ENCODE measurements at places on chromosomes 1 and 21.

- DNase-seq: no peak
Observed at GRCh38 chr21:45560106-45561021, 18.1 kb upstream of the SLC19A1 start.

GRCh38 chr1:25701030-25701785 is 84.6 kb downstream of the MAN1C1 start:
- DNase-seq: no peak

DNA sequence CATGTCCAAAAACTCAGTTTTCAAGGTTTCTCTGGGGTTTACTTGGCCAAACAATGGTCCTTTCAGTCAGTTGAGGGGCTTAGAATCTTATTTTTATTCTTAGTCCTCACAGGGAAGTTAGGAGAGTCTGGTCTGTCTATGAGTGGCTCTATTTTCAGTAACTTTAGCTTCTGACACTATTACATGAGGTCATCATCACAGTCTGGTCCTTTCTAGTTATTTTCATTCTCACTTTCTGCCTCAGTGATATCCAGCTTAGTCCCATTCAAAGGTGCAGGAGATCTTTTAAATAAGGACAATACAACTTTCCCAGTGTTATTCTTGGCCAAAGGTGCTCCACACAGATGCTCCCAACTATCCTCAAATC is 30.0 kb upstream of the FGGY start:
- DNase-seq: no peak

- DNase-seq: peak; percentile 77
Observed at GRCh38 chr1:52842643-52843310, at the start of gene ZYG11A. TSS of gene ZYG11A (plus strand) at chr1:52842760. CDS start at chr1:52842884, 124 bp downstream.

GRCh38 chr1:204295671-204296070 is 64.1 kb downstream of the PLEKHA6 start:
- peak; percentile 66 for DNase-seq

DNA sequence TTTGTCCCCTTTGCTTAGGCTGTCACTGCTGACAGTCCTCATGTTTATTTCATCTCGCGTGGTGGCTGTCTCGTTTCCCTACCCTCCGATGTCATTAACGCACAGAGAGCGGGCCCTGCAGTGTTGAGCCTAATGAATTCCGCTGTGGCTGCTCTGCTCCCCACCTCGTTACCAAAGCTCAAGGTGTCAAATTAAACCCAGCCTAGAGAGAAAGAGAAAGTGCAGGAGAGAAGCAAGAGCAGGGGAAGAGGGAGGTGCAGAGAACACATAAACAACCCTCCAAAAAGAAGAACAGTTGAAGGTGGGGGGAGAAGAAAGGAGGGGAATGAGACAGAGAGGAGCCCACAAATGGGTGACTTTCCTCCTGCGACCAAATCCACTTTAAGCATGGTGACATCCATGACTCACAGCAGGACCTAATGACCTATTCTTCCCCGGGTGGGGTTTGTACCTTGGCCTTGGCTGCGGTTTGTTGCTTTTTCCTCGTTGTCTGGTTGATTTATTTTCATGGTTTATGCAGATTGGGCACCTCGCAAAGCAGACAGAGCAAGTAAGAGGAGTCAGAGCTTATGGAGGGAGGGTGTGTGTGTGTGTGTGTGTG is 92.5 kb downstream of the PBX1 start:
- DNase-seq: no peak

DNA sequence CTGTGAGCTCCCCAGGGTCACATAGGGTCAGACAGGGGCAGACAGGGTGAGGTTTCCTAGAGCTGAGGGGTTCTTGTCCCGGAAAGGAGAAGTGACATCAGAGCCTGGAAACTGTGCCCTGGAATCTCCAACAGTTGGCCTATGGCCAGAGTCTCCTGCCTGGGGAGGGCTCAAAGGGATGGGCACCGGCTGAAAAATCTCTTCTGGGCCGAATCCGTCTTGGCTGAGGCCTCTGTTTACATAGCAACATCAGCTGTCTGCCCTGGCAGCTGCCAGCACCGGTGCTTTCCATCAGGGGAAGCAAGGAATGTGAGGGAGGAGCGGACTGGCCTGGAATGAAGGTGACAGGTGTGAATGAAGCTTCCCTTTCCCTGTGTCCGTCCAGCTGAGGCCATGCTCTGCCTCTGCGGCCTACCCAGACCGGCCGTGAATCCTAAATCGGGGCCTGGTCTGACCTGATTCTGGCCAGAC is 30.7 kb downstream of the VASH2 start:
- DNase-seq: peak; percentile 81

GRCh38 chr1:155951753-155952504 is 10.5 kb downstream of the RXFP4 start:
- no peak for DNase-seq

GRCh38 chr1:70718086-70718630 is 307.1 kb downstream of the CTH start:
- DNase-seq: no peak

DNA sequence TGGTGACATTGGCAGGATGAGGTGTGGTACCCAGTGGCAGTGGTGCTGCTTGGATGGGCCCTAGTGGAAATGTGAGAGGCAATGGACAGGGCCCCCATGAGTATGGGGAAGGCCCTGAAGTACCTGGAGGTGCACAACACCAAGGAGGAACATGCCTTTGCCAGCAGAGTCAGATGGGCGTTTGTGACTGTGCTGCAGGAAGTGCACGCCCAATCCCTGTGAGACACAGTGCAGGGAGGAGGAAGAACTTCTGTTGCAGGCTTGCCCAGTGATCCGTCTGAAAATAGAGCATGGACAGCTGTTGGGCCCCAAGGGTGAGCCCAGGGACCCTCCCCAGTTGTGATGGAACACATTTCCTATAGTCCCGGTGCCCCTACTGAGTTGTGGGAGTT is 42.7 kb downstream of the GJA5 start:
- DNase-seq: no peak

- DNase-seq: no peak
Observed at GRCh38 chr1:152869808-152870419, 8.2 kb upstream of the SMCP start.

DNA sequence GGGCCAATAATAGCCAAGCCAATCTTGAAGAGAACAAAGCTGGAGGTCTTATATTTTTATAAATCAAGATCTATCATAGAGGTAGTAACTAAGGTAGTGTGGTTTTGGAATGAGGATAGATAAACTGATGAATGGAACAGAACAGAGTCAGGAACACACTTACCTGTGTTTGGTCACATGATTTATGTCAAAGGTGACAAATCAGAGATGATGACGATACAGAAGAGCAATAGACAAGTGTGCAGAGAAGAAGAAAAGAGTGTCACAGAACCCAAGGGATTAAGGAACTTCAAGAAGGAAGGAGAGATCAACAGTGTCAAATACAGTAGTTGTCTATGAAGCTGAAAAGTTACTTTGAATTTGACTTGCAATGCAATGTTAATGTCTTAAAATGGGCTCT is 16.1 kb upstream of the CD34 start:
- DNase-seq: no peak

DNA sequence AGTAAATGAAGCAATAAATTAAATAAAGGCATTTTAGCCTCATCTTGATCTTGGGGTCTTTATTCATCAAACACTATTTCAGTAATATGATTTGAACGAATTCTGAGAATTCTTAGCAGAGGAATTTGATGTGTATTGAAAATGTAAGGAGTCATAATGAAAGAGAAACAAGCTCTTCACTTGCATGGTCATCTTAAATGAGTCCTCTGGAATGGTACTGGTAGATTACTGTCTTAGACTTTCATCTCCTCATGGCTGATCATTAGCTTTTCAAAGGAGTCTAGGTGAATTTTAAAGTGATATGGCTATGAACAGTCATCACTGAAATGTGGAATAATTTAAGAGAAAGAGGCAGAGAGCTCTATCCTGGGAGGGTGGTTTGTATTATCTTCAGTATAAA is 30.0 kb downstream of the PRRC2C start:
- DNase-seq: no peak

- DNase-seq: peak; percentile 47
Observed at GRCh38 chr1:56227886-56228285, 351.5 kb downstream of the PLPP3 start.

DNA sequence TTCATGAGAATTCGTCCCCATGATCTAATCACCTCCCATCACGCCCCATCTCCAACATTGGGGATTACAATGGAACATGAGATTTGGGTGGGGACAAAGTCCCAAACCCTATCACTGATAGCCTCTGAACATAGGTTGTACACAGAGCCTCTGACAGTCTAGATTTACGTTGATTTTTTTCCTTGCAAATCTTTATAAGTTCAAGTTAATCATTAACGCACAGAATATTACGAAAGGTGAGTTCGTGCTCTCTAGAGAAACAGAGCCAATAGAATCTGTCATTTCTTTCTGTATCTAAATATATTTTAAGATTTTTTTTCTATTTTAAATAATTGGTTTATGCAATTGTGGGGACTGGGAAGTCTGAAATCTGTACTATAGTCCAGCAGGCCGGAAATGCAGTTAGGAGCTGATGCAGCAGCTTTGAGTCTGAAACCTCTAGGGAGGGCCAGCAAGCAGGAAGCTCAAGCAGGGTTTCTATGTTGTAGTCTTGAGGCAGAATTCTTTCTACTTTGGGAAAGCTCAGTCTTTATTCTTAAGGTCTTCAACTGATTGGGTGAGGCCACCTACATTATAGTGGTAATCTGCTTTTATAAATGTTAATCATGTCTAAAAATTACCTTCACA is 61.0 kb downstream of the SELENOF start:
- no peak for DNase-seq

DNA sequence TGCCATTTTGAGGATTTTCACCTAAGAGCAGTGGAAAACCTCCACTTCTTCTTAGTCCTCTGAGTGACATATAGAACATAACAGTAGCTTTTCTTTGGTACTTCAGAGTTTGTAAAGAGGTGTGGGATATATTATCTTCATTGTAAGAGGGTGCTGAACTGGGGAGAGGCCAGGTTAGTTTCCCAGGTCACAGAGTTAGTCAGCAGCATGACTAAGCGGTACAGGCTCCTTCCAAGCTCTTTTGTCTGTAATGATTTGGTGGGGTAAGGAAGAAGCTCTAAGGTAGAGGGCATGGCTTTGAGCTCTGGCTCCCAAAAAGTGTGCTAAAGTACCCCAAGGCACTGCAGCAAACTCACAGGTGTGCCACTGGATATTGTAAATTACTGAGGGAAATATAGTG is 325.0 kb upstream of the PLXNA2 start:
- no peak for DNase-seq

- no peak for DNase-seq
Observed at GRCh38 chr1:9561429-9561828, 22.2 kb downstream of the SLC25A33 start.

GRCh38 chr1:177825276-177825901 is 144.5 kb downstream of the SEC16B start:
- DNase-seq: no peak

GRCh38 chr1:11645670-11646265 is 8.5 kb downstream of the FBXO2 start:
- DNase-seq: peak; percentile 67

DNA sequence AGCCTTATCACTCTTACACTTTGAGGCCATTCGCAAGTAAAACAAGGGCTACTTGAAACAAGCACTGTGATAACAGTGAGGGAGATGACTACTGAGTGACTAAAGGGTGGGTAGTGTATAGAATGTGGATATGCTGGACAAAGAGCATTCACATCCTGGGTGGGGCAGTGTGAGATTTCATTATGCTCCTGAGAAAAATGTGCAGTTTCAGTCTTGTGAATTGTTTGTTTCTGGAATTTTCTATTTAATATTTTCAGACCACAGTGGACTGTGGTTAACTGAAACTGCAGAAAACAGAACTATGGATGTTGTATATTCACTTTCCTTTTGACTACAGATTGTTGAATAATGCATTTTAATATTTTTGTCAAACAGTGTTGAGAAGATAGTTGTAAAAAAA is 25.1 kb upstream of the B3GALT2 start:
- DNase-seq: no peak

GRCh38 chr1:41647221-41648135 is 163.0 kb upstream of the EDN2 start:
- DNase-seq: peak; percentile 12

- no peak for DNase-seq
Observed at GRCh38 chr1:162299018-162299417, 77.6 kb downstream of the SPATA46 start.

DNA sequence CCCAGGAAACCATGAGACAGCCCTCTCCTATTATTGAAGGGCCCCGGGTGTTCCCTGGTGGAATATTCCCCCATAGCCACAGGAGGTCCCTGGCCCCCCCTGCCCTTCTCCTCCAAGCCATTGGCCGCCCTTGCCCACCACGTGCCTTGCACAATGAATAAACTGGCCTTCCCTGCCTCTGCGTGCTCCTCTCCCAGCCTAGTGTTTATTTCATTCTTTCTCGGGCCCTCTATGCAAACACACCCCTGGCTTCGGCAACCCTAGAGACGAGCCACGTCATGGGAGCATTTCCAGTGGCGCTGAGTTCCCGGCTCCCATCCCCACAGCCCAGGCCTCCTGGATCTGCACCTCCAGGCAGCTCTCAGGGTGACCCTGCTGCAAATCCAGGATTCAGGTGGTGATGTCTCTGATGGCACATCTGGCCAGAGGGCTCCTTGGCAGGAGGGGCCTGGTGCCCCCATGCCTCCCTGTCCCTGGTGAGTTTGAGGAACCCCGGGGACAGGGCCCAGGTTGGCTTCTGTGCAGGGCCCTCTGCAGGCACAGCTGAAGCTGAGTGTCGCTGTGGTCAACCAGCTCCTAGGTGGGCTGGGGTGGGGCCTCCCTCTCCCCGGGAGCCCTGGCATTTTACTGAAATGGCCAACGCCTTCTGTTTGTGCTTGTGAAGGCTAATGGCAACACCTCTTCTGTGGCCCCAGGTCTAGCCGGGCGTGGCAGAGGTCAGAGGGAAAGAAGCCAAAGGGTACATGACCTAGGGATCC is 6.2 kb downstream of the KRTAP10-12 start:
- DNase-seq: no peak

Measured in left hindlimb (tissue), 1 donor.